ENCODE measurements at places on chromosomes 13 and 19. TPM values are rescaled to one million over a fixed set of nuclear protein-coding genes. Genes with fewer than 3 reads are reported as not detected.

Gene TNNI3
- not detected for total RNA-seq

Gene ZNF816
- 19.7 TPM for total RNA-seq

Gene EEF2
- total RNA-seq, result 1,513 TPM

Gene FCAR
- not detected for total RNA-seq

DNA sequence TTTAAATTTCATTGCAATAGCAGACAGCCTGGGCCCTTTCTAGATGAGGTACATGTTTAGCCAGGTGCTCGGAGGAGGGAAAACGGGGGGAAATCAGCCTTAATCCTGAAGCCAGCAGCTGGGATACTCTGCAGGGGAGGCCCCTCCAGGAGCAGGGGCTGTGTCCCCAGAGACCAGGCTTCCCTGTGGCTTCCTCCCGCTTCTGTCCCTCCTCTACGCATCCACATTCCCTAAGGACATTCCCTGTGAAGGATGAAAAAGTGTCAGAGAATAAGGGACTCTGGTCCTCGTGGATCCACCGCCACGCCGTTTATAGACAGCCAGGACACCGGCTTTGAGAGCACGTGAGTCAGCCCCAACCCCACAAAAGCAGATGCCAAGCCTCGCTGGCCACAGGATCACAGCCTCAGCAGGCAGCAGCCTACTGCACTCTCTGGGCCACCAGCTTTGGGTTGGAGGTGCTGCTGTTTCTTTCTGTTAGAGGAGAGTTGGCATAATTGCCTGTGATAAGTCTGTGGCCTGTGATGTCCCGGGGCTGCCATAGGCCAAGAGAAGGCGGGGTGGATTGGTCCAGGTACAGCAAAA lies 36.7 kb upstream of the RANBP3 start:
- DNase-seq, result no peak

DNA sequence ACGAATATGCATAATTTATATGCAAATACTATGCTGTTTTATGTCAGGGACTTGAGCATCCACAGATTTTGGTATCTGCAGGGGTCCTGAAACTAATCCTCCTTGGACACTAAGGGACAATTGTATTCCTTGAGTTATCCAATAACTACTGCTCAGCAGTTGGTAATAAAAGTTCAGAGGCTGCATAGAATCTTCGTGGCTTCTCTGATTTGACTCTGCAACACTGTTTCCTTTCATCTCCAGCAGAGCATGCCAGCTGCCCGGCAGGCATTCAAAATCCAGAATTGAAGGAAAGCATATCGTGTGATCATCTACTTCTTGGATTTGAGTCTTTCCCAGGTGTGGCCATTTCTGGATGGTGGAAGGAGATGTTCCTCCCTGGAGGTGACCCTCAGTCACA lies 64.5 kb upstream of the MRI1 start:
- DNase-seq, result no peak

GRCh38 chr19:391207-391557 lies 17.8 kb downstream of the C2CD4C start:
- DNase-seq, result no peak

GRCh38 chr13:44302940-44303575 lies 70.6 kb upstream of the SERP2 start:
- DNase-seq, result no peak

DNA sequence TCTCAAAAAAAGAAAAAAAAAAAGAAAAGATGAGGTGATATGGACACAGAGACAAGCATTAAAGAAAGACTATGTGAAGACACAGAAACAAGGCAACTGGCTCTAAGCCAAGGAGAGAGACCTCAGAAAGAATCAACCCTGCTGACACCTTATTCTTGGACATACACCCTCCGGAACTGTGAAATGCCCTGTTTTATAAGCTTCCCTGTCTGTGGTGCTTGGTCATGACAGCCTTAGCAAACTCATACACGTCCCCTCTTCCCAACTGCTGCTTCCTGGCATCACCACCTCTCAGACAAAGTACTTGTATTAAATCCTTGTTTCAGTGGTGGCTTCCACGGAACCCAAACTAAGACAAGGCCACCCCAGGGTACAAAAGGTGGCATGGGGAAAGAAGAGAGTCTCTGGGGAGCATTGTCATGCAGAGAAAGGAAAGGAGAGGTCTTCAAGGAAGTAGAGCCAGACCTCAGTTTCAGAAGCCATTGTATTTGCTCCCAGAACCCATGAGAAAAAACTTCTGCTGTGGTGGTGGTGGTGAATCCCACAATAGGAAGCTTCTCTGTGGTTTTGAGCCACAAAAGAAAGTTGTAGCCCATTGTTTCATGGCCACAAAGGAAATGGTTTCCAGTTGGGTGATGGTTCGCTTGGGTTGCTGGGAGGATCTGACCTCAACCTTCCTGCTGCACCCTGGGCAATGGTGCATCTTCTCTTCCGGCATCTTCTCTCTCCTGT lies 16.3 kb upstream of the TSPAN16 start:
- peak; percentile 58 for DNase-seq

DNA sequence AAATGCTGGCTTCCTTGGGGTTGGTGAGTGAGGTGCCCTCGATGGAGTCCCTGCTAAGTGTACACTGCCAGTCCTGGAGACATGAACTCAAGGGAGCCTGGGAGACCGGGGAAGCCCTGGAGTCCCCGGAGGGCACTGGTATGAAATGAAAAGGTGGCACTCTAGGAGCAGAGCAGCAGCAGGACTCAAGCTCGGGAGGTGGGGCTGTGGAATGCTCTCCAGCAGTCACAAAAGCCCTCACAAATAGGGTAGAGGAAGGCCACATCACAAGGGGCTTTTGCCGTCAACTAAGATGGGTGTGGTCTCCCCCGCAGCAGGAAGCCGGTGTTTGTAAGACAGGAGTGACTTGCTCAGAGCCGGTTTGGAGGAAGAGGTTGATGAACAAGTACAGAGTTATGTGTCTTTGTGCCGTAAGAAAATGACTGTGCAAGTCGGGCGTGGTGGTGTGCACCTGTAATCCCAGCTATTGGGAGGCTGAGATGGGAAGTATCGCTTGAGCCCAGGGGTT lies 19.3 kb downstream of the CCNE1 start:
- DNase-seq, result peak; percentile 56

DNA sequence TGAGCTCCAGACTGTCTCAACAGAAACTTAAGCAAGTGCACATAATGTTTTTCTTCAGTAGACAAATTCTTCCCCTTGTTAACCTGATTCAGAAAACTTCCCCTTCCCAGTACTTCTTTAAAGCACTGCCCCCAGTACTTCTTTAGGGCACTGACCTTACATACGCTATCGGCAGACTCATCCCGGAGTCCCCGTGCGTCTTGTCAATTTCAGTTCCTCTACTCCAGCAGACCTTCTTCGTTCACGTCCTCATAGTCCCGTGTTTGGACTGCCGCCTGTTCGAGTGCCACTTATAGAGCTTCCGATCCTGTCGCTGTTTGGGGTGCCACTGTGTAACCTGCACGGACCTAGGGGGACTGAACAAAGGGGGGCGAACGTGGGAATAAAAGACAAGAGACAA lies 29.0 kb downstream of the ZNF627 start:
- no peak for DNase-seq

GRCh38 chr19:55083004-55083850 lies 7.6 kb downstream of the EPS8L1 start:
- DNase-seq, result no peak

DNA sequence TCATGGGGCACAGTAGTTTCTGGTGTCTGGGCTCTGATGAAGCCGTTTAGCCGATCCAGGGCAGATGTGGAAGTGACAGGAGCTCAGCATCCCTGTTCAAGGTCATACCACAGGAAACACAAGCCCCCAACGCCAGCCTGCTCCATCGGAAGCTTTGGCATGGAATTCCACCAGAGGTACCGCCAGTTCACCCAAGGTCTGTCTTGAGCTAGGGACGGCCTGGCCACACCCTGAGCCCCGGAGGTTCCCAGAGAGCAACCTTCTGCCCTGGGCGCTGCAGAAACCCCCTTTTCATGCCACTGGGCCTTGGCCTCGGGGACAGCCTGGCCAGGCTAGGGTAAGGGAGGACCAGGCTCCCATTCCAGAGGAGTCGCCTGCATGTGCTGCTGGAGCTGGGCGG lies 39.4 kb upstream of the TPM4 start:
- DNase-seq, result no peak

Measured in activated naive CD8-positive, alpha-beta T cell treated with anti-CD3 and anti-CD28 coated beads, Interleukin-2, amount 10 ng/mL, durations not matched to agents 7 days and 5 days (primary cell).